ENCODE measurements at places on chromosomes 5 and 9.

- DNase-seq, result no peak
Measured at GRCh38 chr9:27150746-27151406, 41.9 kb downstream of the TEK start.

DNA sequence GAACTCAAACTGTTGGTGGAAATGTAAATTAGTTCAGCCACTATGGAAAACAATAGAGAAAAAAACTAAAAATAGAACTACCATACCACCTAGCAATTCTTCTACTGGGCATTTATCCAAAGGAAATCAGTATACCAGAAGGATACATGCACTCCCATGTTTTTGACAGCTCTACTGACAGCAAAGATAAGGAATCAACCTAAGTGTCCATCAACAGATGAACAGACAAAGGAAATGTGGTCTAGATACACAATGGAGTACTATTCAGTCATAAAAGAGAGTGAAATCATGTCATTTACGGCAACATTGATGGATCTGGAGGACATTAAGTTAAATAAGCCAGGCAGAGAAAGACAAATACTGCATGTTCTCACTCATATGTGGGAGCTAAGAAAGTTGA is 21.8 kb upstream of the C9orf40 start:
- no peak for DNase-seq

DNA sequence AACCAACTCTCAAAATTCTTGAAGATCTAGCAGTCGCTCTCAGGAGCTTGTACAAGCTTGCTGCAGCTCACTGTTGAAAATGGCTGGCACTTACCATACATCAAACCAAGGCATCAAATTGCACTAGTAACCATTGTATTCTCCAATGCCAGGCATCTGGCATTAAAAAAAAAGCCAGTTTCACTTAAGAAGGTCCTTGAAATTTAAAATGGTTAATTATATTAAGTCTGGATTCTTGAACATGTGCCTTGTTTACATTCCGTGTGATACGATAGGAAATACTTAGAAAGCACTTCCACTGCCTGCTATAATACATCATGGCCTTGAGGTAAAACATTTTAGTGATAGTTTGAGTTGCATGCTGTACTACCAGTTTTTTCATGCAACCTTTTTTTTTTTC is 300.7 kb downstream of the KDM4C start:
- DNase-seq, result no peak

- DNase-seq, result no peak
Measured at GRCh38 chr9:79222483-79222882, 349.3 kb upstream of the TLE4 start.

- no peak for DNase-seq
Measured at GRCh38 chr5:78550891-78551290, 97.7 kb downstream of the LHFPL2 start.

DNA sequence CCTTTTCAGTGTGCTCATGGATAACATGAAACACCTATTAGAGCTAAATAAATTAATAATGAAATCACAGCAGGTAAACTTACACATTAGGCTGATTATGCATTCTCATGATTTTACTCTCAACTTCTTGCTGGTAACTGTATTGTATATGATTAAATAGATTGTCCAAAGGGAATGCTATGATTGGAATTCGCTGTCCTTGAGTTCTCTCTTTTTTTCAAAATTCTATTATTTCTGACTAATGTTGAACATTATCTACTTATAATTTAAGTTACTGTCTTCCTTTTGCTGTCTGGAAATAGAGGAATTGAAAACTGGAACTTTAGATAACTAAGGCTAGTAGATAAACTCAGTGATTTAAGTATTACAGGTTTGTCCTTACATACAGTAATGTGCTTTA is 13.1 kb downstream of the CENPH start:
- no peak for DNase-seq

- DNase-seq, result no peak
Measured at GRCh38 chr9:93141771-93142483, 7.9 kb upstream of the NINJ1 start.

DNA sequence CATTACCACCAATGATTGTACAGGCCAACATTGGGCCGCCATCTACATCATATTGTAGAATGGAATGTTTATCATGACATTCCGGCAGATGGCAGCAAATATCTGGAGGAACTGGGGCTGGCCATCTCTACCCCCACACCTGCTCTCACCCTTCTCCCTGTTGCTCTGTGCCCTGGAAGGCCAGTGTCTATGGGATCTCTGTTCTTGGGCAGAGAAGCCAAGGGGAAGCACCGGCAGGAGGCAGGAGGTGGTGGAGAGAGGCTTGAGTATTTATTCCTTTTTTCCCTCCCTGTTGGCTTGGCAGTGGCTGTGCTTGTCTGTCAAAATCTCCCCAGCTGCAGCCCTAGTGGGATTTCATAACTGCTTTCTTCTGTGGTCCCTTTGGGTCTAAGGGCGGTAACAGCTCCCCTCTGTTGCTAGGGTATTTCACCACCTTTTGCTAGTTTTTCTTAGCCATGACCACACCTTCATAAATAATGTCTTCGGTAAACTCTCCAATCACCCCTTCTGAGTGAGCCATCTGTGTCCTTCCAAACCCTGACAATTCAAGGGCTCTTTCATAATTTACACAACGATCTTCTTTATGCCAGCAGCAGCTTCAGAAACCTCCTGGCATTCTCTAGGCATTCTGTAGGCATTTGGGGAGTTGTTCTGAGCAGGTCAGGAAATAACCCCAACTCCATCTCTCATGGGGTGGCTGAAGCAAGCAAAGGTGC is 225.8 kb downstream of the MELK start:
- no peak for DNase-seq

GRCh38 chr9:111298111-111298510 is 31.9 kb downstream of the OR2K2 start:
- no peak for DNase-seq

GRCh38 chr5:33032271-33033070 is 321.4 kb downstream of the NPR3 start:
- DNase-seq, result no peak

- DNase-seq, result no peak
Measured at GRCh38 chr5:102531506-102531905, 32.7 kb upstream of the SLCO6A1 start.
